NCI-H82 (cell line): ENCODE measurements at places on chromosomes 7 and 10.

GRCh38 chr7:156604836-156605695 is 35.5 kb upstream of the RNF32 start:
- no peak for DNase-seq

DNA sequence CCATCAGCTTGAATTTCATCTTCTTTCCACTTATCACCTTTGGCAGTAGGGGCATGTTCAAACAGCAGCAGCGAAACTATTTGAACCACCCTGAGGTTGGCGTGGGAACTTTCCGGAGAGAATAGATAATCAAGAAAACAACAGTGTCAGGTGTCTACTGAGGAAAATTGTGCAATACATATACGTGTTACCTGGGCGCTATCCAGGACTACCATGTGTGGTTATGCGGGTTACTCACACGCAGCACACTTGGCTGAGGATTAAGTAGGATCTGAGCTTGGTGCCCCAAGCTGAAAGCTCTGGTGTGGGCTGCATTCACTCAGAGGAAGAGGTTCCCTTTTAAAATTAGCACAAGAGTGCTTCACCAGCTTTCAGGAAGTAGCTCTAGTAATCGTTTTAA is 8.8 kb upstream of the ABI1 start:
- no peak for DNase-seq

DNA sequence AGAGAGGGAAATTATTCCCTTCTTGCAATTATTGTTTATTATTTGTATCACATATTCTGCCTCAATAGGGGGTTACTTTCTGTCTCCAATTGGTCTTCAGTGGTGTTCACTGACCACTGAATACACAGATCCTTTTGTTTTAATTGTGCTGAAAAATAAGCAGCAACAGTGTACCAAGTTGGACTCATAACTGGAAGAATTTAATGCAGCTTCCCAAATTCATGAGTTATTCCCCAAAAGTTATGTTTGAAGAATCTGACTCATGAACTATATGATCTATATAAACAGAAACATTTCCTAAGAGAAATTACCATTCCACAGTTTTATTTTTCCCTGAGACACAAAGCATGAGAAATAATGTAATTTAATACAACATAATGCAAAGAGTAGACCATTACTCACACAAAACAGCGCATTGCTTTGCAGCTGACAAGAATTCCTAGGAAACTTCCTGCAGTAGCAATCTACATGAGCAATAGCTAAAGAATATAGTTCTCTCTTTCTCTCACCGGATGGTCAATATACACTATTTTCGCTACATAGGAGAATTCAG is 479.2 kb downstream of the HTR7 start:
- no peak for DNase-seq

- DNase-seq = no peak
Measured at GRCh38 chr10:72277996-72278667, 4.4 kb downstream of the DDIT4 start.

GRCh38 chr10:121597504-121598262 is 561 bp downstream of the FGFR2 start:
- DNase-seq = peak; percentile 45

DNA sequence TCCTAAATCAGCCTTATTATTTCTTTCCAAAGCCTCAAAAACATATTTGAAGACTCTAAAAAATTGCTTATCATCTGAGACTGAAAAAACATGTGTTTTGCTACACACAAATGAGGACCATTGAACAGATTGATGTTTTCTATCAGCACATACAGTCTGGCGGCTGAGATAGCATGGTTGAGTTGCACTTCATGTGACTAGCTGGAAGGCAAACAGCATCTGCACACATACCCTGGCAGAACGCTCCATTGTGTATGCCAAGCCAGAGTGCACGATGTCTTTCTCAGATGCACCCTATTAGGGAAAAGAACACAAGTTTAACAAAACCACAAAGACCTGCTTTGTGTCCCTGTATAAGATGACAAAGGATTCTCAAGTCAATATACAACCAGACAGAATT is 33.0 kb downstream of the FAM25A start:
- no peak for DNase-seq

DNA sequence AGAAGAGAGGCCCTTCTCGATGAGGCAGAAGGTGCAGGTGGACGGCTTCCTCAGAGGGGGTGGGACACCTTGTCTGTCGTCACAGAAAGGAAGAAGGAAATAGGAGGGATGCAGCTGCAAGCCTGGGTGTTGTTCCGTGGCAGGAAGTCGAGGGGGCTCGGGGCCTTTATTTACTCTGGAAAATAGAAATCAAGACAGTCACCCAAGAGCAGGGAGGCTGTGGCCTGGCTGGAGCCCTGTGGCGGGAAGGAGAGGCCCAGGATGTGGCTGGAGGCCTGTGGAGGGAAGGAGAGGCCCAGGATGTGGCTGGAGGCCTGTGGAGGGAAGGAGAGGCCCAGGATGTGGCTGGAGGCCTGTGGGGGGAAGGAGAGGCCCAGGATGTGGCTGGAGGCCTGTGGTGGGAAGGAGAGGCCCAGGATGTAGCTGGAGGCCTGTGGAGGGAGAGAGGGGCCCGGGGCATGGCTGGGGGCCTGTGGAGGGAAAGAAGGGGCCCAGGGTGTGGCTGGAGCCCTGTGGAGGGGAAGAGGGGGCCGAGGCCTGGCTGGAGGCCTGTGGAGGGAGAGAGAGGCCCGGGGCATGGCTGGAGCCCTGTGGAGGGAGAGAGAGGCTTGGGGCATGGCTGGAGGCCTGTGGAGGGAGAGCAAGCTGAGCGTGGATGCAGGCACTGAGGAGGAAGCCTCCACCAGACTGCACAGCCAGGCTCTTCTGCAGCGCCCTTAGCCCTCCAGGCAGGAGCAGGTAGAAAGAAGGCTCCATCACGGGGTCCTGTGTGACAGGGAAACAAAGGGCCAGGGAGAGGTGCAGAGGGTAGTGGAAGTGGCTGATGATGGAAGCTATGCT is 97.3 kb upstream of the SFMBT2 start:
- no peak for DNase-seq

DNA sequence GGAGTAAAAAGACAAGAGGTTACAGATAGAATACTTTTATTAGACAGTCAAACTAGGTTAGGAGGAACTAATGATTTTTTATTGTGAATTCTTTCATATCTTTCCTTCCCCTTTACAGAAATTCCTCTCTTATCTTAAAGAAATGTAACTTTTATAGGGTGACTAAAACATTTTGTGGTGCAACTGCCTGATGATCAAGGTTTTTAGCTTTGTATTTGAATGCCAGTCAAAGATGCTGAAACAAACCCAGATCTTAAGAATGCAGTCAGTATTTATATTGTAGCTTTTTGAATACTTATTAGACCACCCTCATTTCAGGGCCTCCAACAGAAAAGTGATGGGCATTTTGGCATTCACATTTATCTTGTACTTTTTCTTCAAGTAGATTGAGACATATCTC is 27.4 kb downstream of the TAX1BP1 start:
- no peak for DNase-seq

GRCh38 chr7:50685135-50686065 is 97.3 kb downstream of the GRB10 start:
- no peak for DNase-seq

- DNase-seq = no peak
Measured at GRCh38 chr7:3367261-3367660, 66.2 kb downstream of the SDK1 start.

- DNase-seq = no peak
Measured at GRCh38 chr10:128474571-128474970, 348.3 kb upstream of the MKI67 start.

- no peak for DNase-seq
Measured at GRCh38 chr7:12066004-12066403, 145.1 kb upstream of the TMEM106B start.

DNA sequence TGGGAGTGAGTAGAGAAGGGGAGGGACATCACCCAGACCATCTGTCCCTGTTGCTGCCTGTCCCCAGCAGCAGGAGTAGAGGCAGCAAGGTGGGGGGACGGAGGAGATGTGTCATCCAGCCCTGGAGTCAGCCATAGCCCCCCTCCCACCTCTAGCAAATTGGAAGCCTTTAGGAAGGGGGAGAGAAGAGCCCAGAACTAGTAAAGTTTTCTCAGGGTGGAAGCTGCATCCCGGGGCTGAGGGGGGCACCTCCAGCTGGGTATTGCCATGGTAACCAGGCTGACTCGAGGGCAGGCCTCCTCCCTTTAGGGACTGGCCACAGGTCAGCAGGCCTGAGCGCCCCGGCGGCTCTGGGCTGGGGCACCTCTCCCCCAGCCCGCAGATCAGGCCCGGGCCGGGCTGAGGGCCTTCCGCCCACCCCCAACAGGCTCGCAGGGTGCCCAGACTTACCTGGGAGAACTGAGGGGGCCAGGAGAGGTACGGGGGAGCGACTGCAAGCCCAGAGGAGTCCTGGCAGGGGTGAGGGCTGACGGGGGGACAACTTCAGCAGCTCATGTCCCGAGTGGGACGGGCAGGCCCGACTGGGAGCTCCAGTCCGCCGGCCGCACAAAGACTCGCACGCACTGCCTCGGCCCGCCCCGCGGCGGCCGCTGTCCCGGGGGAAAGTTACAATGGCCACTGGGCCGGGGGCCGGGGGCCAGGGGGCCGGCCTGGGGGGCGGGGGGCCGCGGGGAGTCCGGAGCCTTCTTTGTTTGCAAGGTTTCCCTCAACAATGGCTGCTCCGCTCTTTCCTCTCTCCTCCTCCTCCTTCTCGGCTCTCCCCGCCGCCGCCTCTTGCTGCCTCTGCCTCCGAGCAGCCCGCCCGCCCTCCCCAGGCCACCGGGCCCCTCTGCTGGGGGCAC is 6.0 kb downstream of the LDB1 start:
- DNase-seq = peak; percentile 85

- DNase-seq = no peak
Measured at GRCh38 chr7:132383962-132384361, 192.3 kb downstream of the PLXNA4 start.

- DNase-seq = no peak
Measured at GRCh38 chr10:43870968-43871439, 222.3 kb upstream of the ZNF32 start.

- peak; percentile 84 for DNase-seq
Measured at GRCh38 chr10:89793649-89794254, 92.4 kb downstream of the KIF20B start.

- DNase-seq = no peak
Measured at GRCh38 chr10:132957981-132958882, 15.9 kb upstream of the CFAP46 start.

GRCh38 chr7:148753224-148753623 is 54.5 kb downstream of the CUL1 start:
- DNase-seq = no peak

DNA sequence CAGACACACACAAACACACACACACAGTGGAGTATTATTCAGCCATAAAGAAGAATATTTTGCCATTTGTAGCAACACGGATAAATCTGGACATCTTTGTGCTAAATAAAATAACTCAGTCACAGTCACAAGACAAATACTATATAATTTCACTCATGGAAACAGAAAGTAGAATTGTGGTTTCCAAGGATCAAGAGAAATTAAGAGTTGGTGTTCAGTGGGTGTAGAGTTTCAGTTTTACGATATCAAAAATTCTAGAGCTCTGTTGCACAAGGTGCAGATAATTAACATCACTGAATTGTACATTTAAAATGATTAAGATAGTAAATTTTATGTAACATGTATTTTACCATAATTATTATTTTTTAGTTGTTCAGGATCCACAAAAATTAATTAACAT is 1235.0 kb downstream of the XPNPEP1 start:
- DNase-seq = no peak

DNA sequence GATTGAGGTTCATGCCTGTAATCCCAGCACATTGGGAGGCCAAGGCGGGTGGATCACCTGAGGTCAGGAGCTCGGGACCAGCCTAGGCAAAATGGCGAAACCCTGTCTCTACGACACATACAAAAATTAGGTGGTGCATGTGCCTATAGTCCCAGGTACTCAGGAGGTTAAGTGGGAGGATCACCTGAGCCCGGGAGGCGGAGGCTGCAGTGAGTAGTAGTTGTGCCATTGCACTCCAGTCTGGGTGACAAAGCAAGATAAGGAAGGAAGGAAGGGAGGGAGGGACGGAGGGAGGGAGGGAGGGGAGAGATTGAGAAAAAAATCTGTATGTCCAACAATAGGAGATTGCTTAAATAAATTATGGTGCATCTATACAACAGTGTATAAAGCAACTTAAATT is 13.2 kb downstream of the TLL2 start:
- DNase-seq = no peak

- DNase-seq = no peak
Measured at GRCh38 chr10:81959016-81959415, 84.0 kb downstream of the NRG3 start.

- DNase-seq = no peak
Measured at GRCh38 chr10:28849821-28850220, 172.5 kb downstream of the BAMBI start.

DNA sequence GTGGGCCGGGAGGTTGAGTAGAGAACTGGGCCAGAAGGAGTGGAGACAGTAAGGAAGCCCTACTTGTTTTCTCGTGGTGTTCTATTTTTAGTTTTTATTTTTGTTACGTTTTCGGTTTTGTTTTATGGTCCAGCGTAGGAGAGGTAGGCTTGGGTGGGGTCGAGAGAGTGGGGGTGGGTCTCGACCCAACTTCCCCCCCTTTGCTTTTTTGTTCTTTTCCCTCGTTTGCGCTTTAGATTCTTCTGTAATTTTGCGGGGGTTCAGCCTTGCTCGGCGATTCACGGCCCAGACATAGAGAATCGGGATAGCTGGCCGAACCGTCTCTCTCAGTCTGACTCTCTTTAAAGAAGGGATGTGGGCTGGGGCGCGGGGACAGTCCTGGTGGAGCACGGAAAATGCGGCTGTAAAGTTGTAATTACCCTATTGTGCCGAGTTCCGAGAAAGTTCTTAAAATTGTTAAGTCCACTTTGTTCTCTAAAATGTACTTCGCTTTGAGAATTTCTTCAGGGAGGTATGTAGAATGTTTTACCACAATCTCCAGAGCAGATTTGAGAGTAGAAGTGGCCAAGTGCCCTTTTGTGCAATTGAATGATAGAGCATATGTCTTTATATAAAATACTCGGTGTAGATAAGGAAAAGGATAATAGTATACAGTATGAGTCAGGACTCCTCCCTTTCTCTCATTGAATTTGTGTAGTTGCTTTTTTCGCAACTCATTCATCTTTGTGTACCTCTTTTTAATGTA is 816 bp downstream of the DMTF1 start:
- peak; percentile 42 for DNase-seq

DNA sequence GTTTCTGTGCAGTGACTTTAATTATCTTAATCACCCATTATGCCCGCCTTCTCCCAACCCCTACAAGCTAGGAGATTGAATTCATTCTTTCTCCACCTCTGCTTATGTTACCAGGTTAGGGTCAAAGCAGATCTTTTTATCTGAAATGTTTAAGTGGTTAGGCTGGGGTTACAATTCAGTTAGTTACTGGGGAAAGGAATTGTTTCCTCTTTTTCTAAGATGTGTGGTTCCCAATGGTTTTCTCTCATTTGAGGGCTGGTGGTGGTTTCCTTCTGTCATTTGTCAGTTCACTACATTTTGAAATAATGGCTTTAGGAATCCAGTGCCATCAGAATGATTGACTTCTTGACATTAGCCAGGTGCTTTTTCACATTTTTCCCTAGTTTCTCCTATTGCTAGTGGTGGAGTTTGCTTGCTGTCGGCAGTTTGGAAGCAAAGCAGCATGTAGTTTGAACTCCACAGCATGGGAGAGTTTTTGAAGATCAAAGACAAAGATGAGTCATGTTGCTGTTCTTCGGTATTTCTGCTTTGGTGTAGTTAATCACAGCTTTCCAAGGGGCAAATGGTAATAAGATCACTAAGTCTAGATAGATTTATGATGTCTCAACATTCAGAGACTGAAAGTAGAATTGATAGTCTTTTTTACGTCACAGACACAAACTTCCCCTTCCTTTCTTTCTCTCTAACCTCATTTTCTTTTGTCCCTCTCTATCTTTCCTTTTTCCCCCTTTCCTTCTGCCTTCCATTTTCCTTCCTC is 168.2 kb downstream of the SND1 start:
- peak; percentile 24 for DNase-seq

GRCh38 chr10:54550016-54550415 is 251.0 kb downstream of the PCDH15 start:
- DNase-seq = no peak
